NCI-H1092 treated with DMSO at 0.1 percent for 48 hours (cell line): ENCODE measurements at places on chromosomes 1 and 21.

GRCh38 chr1:9691108-9691445, 39.5 kb downstream of the PIK3CD start:
- DNase-seq: no peak

- DNase-seq: no peak
These were observed 17.7 kb downstream of the COL6A2 start for GRCh38 chr21:46115441-46116188.

DNA sequence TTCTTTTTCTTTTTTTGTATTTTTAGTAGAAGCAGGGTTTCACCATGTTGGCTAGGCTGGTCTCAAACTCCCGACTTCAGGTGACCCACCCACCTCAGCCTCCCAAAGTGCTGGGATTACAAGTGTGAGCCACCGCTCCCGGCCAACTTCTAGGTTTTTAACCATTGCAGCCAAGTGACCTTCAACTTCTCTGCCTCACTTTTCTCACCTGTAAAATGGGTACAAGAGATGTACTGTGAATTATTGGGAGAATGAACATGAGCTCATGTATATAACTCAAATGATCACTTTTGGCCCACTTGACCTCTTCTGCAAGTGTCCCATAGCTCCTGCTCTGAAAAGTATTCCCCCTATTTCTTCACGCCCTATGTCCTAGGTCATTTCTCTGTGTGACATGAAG, 11.8 kb upstream of the RPL11 start:
- no peak for DNase-seq

- DNase-seq: no peak
These were observed 34.0 kb upstream of the C1orf115 start for GRCh38 chr1:220655961-220656740.

DNA sequence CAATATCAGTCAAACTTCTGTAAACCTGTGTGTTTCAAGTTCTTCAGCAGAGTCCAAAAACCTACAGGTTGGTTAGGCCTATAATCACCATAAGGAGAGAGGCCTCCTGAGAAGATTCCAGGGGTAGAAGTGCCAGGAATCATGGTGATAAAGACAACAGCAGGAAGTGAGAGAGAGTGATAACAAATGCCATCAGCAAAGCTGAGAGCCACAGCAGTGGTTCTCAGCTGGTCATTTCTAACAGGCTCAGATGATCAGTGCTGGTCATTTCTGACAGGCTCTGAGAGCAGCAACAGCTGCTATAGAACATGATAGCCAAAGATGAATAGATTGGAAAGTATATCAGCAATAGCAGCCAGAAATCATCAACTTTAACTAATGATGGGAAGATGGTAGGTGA, 101.3 kb downstream of the TYW3 start:
- no peak for DNase-seq
